ENCODE measurements at places on chromosomes 7 and 10.

DNA sequence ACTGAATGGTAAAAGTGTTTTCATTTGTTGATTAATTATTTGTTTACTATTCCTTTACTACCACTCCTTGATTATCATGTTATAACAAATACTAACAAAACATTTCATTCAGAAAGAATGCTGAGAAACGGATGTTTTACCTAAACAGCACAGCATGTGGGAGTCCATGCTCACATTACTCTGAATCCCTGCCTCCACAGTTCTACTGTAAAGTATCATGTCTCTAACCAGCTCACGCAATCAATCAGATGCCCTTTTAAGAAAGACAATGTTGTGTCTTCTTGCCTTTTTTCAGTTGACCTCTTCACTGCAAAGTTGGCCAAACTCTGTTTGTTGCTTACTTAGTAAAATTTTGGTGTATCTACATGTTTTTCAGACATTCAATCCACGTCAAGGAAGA, 232.5 kb upstream of the MDFIC start:
- no peak for DNase-seq

DNA sequence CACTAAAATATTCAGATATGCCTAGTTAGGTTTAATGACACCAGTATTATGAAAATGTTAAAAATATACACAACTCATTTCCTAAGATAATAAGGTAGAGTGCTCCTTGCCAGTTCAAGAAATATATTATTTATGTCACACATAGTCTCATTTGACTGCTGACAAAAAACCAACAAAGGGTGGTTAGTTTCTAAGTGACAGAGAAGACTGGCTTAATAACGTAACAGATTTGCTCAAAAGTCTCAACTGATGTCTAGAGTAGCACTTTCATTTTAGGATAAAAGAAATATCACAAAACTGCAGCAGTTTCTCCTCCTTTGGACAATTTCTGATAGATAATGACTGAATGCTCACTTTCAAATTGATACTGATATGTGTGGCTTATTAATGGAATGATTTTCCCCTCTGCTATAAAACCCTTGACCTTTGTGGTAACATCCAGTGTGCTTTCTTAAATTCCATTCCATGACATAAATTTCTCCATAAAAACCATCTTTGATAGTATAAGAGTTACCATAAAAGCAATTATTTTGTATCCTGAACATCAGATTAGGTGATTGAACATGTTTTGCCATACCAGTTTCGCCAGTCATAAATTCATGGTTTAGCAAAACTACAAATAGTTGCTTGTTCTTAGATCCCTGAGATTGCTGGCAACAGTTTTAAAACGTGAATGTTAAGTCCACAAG, 94.2 kb downstream of the NRBF2 start:
- no peak for DNase-seq

DNA sequence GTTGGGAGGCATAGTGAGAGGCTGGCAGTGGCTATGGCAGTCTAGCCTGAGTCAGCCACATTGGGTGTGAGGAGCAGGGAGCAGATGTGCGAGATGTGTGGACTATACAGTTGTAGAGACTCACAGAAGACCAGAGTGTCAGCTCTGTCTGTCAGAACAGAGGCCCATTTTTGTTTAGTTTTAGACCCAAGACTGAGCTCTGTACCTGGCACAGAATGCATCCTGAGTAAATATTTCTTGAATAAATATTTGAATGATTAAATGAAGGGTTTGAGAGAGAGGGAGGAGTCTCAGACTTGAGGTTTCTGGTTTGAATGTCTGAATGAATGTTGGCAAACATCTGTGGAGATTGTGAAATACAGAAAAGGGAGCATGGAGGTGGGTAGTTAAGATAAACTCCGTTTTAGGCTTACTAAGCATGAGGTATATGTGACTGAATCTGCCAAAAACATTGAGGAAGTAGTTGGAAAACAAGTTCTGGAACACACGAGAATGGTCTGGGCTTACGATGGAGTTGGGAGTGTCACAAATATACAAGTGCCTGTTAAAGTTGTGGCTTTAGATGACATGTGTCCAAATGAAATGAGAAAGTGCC, 3.6 kb downstream of the SEC23IP start:
- DNase-seq, result no peak

- peak; percentile 49 for DNase-seq
Measured at GRCh38 chr10:100670828-100671479, 74.4 kb upstream of the PAX2 start.

DNA sequence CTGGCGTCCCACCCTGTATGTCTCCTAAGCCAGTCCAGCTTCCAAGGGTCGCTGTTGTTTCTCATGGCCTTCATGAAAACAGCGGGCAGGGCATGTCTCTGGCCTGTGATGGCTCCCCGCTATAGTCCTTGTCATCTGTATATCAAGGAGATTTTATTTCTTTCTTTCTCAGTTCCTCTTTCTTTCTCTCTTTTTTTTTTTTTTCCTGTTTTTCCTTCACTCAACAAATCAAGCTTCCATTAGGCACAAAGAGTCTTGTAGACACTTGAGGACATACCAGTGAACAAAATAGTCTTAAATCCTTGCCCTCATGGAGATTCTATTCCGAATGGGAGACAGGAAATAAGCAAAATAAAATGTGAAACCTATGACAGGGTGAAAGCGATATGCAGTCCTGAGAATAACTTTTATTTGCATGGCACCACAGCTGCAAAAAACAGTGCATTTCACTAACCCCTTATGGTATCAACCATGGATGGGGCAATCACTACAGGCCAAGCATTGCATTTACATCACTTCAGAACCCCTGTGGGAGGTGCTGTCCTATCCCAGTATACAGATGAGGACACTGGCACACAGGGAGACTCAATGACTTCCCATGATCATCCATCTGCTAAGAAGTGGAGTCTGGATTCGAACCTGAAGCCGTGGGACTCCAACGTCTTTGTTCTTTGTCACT, 50.7 kb downstream of the SYPL1 start:
- DNase-seq, result no peak

DNA sequence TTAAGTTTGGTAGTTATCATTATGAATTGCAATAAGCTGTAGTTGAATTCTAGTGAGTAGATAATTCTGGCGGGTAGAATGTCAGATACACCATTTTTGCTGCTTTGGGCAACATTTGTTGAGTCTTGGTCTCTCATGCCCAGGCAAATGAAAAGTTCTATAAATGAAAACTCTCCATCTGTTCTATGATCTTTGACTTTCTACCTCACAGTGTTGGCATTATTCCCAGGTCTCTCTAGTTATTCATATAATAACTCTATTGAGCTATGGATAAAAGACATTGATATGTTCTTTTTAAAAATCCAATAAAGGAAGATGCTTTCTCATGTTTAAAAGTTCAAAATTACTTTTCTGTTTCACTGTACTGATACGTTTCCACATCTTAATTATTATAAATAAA, 415.3 kb upstream of the SEMA3D start:
- DNase-seq, result no peak

DNA sequence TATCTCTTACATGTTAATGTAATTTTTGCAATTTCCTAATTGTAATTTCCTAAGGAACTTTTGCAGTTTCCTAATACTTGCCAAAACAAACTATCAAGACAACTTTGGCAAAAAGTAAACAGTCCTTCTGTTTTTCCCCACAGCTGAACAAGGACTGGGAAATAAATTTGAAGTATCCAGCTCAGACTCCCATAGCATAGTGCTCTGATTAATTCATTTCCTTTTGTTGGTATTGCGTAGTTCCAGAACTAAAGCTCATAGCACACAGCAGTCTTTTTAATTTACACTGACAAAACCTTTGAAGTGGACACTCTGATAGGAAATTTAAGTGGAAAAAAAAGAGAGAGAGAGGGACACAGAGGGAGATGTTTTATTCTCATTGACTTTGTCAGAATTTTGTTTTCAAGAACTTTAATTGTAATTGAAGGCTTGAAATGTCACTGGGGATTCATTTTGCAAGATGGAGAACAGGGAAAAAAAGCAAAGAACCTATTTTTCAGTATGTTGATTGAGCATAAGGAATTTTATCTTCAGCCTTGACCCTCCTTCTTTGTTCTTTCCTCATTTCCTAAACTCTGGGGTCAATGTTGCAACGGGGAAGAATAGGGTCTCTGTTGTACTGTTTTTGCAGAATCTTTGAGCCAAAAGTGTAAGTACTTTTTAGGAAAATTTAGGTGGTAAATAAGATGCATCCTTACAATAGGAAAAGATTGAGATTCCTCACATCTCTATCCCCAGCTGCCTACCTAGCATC, 232.2 kb upstream of the NPSR1 start:
- DNase-seq, result no peak

DNA sequence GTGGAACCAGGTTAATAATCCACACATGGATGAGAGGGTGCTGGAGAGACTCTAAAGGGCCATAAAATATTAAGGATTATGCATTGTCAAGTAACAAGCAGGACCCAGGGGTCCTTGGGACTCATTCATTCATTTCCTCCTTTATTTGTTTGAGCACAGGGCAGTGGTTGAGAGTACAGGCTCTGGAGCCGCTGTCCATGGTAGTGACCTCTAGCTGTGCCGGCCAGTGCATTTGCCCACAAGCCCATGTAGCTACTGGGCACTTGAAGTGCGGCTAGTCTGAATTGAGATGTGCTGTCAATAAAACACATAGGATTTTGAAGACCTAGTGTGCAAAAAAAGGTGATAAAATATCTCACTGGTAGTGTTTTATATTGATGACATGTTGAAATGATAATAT, 137.6 kb downstream of the C10orf105 start:
- DNase-seq, result no peak

DNA sequence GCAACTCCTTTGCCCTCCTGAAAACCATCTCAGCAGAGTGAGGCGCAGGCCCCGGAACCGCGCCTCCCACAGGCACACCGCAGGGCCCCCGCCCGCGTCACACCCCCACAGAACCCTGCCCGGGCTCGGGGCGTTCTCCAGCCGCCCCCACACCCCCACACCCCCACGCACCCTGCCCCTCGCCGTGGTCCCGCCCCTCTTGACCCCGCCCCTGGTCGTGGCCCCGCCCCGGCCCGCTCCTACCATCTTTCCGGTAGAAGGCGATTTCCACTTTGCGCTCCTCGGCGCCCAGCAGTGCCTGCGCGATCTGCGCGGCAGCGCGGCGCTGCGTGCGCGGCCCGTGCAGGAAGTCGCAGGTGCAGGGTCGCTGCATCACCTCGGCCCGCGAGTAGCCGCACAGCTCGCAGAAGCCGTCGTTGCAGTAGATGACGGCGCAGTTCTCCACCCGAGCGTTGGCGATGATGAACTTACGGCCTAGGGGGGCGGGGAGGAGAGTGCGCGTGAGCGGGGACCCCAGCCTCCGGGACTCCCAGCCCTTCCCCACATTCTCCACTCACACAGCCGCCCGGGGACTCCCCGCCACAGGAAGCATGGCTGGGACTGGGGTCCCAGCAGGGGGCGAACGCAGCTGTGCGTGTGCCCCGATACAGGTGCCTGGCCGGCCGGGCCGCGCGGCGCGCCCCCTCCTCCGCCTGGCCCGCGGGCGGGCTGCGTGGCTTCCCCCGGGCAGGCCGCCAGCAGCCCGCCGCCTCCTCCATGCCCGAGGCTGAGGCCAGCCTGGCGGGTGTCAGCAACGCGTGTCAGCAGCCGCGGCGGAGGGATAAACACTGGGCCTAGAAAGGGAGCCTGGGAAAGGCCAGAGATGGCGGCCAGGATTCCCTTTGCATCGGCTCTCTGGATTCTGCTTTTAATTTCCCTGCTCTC, 3.4 kb downstream of the KCNH2 start:
- DNase-seq, result peak; percentile 86

- no peak for DNase-seq
Measured at GRCh38 chr7:77338260-77338659, 77.9 kb downstream of the GSAP start.

- no peak for DNase-seq
Measured at GRCh38 chr10:124198871-124199270, 105.5 kb upstream of the CHST15 start.

GRCh38 chr7:121219026-121219425, 109.8 kb upstream of the WNT16 start:
- no peak for DNase-seq

GRCh38 chr7:115293628-115294240, 371.8 kb downstream of the MDFIC start:
- DNase-seq, result no peak

DNA sequence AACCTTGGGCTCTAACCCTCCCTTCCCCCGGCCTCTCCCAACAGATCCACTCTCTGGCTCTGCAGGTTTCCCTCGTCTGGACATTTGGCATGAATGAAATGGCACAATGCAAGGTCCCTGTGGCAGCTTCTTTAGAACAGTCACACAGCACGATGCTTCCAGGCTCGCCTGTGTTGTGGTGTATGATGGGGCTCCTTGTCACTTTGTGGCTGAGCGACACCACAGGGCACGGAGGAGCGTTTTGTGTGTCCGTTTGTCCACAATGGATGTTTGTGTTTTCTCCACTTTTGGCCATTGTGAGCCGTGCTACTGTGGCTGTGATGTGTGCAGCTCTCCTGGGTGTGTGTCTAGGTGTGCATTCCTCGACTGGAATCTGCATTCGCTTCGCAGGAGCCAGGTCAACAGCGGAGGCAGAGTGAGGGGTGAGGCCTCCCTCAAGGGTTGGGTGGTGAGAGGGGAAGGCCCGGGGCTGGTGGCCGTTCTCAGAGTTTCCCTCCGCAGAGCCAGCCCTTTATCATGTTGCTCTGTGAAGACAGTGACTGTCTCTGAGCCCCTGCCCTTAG, 22.3 kb upstream of the SHH start:
- no peak for DNase-seq

DNA sequence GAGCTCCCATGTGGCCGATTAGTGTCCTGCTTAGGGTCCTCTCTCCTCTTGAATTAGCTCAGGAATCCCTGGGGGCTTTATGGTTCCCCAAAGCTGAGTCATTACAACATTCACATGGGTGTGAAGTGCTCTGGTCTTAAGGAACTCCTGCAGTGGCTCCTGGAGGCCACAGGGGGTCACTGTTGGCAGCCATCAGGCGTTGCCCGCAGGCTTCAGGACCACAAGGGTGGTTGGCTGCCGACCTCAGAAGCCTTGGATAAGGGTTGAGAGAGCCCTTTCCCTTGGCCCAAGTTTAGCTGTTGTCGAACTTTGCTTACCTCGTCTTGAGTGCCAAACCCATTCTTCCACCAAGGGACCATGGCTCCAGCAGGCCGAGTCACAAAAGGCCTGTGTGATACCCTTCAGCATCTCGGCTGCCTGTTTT, 61.7 kb downstream of the SH2D4B start:
- DNase-seq, result no peak

- no peak for DNase-seq
Measured at GRCh38 chr10:126723226-126723625, 52.7 kb upstream of the C10orf90 start.

GRCh38 chr10:378230-378929, 243.1 kb downstream of the ZMYND11 start:
- no peak for DNase-seq
